Activated gamma-delta T cell (primary cell): ENCODE measurements at places on chromosomes 11 and 22.

- DNase-seq = no peak
These were observed 5.3 kb upstream of the CHADL start for GRCh38 chr22:41245917-41246499.

- DNase-seq = no peak
These were observed 119.5 kb upstream of the NCAM1 start for GRCh38 chr11:112841729-112842128.

DNA sequence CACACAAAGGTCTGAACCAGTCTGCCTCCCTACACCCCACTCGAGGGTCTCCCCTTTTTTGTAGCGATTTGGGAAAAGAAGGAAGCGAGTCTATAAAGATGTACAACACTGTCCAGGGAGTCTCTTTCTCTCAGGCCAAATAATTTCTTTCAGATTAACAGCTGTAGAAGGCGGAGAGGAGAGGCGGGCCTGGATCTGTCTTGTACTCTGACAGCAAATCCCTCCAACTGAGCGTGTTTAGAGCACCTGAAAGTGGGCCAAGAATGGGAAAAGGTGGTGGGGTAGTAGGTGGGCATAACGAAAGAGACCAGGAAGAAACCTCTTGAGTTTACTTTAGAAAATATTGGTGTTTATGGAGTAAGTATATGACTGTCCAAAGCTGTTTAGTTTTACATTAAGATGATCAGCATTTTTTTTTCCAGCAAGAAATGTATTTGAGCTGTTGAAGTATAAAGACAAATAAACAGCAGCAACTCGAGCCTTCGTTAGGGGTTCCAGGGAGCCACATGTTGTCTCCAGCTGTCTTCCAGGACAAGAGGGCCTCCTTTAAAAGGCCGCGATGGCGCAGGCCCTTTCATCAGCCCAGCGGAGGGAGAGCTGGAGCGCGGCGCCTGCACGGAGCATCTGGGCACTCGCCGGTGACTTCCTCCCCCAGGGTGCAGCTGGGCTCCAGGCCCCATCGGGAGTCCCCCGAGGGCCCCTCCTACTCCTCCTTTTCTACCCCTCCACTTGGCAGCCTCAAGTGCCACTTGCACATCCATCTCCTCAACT, 34.9 kb downstream of the SCUBE1 start:
- no peak for DNase-seq

DNA sequence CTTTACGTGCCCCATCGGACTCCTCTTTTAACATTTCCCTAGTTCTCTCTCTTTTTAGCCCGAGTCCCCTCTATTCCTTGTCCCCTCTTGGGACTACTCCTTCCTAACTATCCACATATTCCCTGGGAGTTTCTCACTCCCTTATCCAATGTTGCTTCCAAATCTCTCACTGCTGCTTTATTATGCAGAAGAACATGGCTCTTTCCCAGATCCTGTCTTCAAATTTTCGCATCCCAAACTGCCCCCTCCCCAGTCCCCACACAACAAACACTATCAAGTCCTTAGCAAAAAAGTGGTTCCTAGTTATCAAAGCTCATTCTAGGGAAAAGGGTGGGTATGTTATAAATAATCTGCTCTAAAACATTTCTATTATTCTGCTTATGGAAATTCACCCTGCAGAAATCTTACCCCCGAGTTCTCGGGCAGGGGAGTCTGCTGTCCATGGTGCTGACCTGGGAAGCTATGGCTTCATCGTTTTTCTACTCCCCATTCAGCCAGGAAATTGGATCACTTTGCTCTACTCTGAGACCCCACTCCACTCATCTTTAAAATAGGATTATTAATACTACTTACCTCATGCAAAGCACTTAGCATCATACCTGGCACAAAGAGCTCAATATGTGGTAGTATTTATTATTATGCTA, 393.5 kb downstream of the BUD13 start:
- no peak for DNase-seq

GRCh38 chr11:77175869-77176539, 48.0 kb downstream of the MYO7A start:
- no peak for DNase-seq

GRCh38 chr11:100791860-100792259, 104.8 kb downstream of the ARHGAP42 start:
- no peak for DNase-seq

DNA sequence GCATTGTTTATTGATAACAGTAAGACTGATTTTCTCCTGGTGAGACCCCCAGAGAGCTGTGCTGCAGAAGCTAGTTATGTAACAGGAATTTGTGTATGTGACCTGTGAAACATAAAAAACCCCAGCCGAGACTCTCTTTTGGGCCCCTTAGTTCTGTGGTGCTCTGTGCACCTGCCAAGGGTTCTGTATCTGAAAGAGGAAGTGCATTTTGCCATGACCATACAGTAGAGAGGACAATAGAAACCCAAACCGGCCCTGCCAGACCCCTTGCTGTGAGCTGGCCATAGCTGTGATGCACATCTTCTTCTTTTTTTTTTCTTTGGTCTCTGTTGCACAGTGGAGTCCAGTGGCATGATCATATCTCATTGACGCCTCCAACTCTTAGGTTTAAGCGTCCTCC, 31.4 kb upstream of the APOL5 start:
- no peak for DNase-seq

GRCh38 chr11:87322568-87322967, 284.8 kb downstream of the TMEM135 start:
- no peak for DNase-seq

DNA sequence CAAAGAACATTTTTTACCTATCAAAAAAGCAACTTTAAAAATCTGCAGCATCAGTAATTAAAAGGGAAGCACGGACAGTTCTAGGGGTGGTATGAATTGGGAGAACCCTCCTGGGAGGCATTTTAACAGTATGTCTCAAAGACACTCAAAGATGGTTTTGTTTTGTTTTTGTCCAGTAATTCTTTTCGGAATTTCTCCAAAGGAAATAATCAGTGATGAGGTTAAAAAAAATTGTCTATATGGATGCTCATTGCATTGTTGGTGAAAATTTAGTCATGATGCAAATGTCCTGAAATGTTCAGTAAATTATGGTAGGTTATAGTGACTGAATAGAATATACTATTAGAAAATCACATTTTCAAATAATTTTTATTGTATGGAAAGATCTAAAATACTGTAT, 115.1 kb downstream of the ATXN10 start:
- DNase-seq = no peak

DNA sequence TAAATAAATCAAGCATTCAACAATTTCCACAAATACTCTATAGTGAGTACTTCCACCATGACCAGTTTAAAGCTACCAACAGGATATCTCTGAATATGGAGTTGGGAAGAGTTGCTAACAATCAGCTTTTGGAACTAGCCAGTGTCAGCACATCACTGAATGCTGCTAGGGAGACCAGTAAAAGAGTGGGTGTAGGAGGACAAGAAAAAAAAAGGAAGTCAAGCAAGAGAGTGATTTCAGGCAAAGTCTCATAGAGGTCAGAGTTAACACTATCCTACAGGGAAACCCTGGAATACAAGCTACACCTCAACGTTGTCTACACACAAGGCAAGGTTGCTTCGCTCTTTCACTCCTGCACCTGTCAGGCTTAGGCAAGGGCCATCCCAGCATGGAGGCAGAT, 24.2 kb downstream of the EIF3F start:
- DNase-seq = no peak

GRCh38 chr11:76621868-76622267, 48.7 kb downstream of the LRRC32 start:
- DNase-seq = no peak

DNA sequence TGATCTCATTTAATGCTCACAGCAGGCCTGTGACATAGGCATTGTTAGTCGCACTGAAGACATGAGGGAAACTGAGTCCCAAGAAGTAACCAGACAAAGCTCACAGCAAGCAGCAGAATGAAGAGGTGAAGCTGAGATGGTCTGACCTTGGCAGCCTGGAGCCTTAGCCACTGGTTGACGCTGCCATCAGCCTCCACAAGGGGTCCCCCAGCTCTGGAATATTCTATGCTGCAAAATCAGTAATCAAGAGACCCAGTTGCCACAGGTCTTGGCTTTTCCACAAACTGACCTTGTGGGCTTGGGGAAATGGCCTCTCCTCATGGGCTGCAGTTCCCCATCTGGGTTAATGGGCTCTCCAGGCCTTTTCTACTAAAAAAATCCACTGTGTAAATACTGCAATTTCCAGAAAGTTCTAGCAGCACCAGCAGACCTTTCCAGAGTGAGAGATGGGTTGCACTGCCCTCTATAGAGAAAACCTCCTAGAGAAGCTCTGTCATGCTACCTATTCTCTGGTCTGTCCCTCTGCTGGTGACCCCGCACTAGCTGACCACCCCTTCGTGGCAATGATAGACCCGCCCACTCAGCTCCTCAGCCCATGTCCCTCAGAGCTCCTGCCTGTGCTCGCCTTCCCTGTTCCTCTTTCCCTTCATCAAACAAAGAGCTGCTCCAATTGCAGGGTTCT, 22.6 kb upstream of the ISX start:
- no peak for DNase-seq

DNA sequence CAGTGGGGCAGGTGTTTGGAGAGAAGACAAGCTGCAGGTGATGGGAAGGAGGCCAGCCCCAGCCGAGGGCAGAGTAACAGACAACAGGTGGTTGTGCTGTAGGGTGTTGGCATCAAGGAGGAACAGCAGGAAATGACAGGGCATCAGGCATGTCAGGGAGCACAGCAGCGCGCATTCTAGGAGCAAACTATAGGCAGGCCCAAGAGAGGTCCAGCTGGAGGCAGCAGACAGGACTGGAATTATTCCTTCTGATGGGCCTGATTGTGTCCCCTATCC, 13.6 kb downstream of the ADM start:
- no peak for DNase-seq

DNA sequence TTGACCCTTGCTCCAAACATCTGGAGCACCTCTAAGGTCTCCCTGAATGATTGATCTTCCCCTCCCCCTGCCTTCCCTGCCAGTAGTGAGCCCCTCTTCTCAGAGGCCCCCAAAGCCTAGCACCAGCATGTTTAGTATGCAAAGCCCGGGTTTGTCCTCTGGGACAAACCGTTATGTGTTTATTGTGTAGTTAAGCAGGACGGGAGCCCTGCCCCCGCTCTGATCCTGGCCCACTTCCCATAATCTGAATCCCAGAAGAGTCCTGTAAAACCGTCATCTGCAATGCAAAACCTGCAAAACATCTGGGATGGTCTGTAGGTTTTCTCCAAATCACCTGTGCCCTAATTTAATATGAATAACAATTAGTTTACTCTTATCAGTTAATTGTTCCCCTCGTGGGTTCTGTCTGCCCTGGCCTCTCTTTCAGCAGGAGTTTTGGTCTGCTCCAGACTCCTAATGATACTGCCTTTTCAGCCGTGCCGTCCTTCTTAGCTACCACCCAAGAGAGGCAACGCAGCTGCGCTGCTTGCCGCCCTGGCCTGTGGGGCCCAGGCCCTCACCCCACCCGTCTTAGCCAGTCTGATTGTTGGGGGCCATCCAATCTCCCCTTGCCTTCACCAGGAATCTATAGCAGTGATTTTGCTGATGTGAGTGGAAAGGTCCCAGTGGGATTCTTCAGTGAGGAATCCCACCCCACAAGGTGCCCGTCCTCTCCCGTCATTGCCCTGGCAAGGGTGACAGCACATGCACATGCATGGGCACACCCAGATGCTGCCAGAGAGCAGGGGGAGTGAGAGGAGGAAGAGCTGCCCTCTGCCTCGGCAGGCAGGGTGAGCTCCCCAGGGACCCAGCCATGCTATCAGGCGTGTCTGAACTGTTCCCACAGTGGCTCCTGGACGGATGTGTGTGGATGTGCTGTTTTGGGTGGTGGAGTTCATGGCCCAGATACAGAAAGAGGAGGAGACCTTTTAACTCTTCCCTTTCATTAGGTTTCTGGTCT, 3.0 kb upstream of the B3GAT1 start:
- no peak for DNase-seq

DNA sequence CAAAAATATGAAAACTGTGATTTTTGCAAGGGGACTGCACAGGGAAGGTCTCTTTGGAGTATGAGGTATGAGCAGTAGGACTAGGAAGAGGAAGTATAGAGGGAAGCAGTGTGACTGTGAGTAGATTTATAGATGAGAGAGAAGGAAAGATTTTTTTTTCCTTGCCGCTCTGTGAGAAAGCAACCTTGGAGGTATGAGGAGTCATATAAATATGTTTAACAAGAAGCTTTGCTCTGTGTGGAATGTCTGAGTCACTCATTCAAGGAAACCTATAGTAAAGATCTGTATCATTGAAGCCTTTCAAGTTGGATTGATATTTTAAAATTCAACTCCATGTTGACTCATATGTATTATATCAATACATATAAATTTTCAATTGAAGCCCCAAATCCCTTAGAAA, 26.2 kb downstream of the DNHD1 start:
- no peak for DNase-seq

DNA sequence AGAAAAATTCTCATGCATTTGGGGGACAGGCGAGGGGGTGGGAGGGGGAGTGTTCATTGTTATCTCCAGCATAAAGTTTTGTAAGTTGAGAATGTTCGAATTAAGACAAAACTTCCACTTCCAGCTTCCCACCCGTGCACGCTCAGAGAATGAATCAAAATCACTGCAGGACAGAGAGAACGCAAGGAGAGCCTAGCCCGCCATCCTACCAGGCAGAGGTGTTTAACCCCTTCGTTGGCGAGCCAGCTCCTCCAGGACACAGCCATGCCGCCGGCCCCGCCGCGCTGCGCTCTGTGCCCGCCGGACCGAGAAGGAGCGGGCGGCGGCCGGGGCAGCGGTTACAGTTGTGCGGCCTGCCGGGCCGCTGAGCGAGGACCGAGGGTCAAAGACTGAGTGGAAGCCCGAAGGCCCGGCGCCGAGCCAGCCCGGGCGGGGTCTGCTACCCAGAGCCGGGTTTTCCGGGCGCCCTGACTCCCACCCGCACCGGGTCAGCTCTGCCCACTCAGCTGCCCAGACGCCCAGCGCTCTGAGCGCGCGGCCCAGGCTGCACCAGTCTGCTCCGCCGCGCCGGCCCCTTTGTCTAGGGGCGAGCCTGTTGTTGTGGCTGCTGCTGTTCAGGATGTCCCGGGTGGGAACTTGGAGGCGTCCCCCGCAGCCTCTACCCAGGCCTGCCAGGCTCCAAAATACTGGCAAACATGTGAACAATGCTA, at the start of gene NOX4:
TSS of gene NOX4 (minus strand) at position 395 of the 710 bp plus-strand sequence. CDS start at position 266, 129 bp downstream.
- DNase-seq = peak; percentile 4

DNA sequence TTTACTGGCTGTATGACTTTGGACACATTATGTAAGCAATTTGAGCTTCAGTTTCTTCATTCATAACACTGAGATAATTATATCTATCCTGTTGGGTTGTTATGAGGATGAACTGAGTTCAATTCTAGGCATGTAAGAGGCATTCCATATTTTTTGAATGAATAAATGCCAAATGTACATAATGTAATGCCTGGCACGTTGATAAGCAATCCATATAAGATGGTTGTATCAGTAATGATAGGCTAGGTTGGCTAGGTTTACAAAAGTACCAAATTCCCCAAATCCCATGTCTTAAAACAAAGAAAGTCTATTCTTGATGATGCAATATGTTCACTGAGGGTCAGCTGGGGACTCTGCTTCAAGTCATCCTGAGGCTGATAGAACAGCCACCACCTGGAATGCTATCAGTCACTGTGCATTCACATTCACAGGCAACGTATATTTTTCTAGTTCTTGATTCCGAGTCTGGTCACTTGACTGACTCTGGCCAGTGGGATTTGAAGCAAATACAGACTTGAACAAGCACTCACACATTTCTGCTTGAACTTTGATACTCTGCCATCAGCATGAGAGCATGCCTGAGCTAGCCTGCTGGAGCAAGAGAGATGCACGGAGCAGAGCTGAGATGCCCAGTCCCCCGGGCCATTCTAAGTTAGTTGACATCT, 104.0 kb upstream of the TIMP3 start:
- no peak for DNase-seq

- DNase-seq = no peak
These were observed 673.3 kb downstream of the CNTN5 start for GRCh38 chr11:99693941-99694492.
